Calu3 (cell line): ENCODE measurements at places on chromosomes 5 and 9. TPM values are rescaled to one million over a fixed set of nuclear protein-coding genes. Genes with fewer than 3 reads are reported as not detected.

DNA sequence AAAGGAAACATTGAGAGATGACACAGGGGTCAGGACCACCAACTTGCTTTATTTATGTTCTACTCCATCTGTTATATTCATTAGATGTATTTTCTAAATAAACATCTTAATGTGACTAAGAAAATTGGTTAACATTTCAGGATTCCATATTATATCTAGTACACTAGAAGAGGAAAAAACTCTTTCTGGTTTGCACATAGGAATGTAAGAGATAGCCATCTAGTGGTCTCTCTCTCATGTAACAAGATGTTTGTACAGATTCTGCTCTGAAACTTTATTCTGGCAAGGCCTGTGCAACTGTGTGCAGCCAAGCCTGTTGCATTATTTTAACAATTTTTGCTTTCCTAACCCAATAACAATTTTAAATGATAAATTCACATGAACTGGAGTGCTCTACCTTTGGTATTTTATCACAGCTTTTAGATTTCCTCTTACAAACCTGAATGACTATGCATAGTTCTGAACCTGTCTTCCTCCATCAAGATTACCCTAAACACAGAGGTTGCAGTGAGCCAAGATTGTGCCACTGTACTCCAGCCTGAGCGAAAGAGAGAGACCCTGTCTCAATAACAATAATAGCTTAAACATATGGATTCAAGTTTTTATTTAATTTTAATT lies 148.2 kb downstream of the GIN1 start:
- no peak overlapping the region for H3K4me3 ChIP-seq
- H3K4me1 ChIP-seq: no peaks in the 10 kb centered on the region
- no peaks in the 10 kb centered on the region for H3K27me3 ChIP-seq
- no peak for DNase-seq
- no peaks in the 10 kb centered on the region for H3K36me3 ChIP-seq

- no peak for DNase-seq
- H3K36me3 ChIP-seq: peaks cover under 1% of the 10 kb centered on the region
- no peak overlapping the region for H3K27ac ChIP-seq
- H3K27me3 ChIP-seq: peaks cover 13% of the 10 kb centered on the region
- no peaks in the 10 kb centered on the region for H3K4me1 ChIP-seq
Measured at GRCh38 chr5:114355086-114355830, 6.6 kb upstream of the KCNN2 start.

DNA sequence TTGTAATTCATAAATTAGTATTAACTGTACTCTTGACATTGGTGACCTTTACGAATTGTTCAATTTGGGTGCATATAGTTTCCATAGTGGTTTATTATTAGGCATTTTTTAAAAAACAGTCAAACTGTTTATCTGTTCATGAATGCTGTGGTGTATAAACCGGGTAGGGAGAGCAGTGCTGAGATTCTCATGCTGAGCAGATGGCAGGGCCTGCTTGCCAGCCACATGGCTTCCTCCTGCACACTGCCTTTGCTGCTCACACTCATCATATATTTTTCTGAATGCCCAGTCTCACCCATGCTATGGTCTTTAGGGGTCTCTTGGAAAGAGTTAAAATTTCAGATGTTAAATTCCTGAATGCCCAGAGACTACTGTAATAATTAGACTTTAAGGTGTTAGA lies 40.8 kb downstream of the NNT start:
- no peaks in the 10 kb centered on the region for H3K36me3 ChIP-seq
- H3K4me3 ChIP-seq: no peak overlapping the region
- H3K27me3 ChIP-seq: no peaks in the 10 kb centered on the region
- H3K27ac ChIP-seq: no peak overlapping the region
- H3K4me1 ChIP-seq: no peaks in the 10 kb centered on the region

DNA sequence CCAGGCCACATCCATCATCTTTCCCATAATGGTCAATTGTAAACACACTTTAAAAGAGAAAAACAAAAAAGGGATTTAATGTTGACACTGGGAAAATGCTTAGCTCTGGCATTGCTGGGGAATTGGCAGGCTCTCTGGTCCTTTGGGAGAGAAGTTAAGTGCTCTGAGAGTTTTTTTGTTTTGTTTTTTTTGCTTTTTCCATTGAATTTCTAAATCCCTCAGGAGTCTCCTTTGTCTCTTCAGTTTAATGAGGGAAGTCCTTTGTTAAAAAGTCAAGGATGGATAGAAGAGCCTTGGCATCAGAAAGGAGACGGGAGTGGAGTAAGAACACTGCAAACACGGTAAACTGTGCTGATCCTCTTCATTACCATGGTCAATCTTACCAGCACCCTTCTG lies 7.1 kb upstream of the HAND1 start:
- H3K27ac ChIP-seq: no peak overlapping the region
- H3K27me3 ChIP-seq: peaks cover 100% of the 10 kb centered on the region
- H3K36me3 ChIP-seq: no peaks in the 10 kb centered on the region
- H3K4me3 ChIP-seq: no peak overlapping the region

GRCh38 chr5:91103353-91104061 lies 279.6 kb downstream of the ARRDC3 start:
- H3K4me1 ChIP-seq: peaks cover 10% of the 10 kb centered on the region
- H3K4me3 ChIP-seq: no peak overlapping the region
- no peaks in the 10 kb centered on the region for H3K27me3 ChIP-seq
- H3K36me3 ChIP-seq: no peaks in the 10 kb centered on the region

Gene PPP2R2B
- 1.2 TPM in 1 of 2 replicates, not detected in the other for total RNA-seq

GRCh38 chr5:143248391-143248790 lies 155.1 kb downstream of the NR3C1 start:
- peaks cover 56% of the 10 kb centered on the region for H3K4me1 ChIP-seq
- no peaks in the 10 kb centered on the region for H3K27me3 ChIP-seq
- H3K27ac ChIP-seq: no peak overlapping the region
- peaks cover 23% of the 10 kb centered on the region for H3K36me3 ChIP-seq
- DNase-seq: no peak
- no peak overlapping the region for H3K4me3 ChIP-seq

Gene CAMK4
- total RNA-seq: 19.4 and 23.3 TPM in 2 replicates

Gene RANBP17
- 69.3 and 117 TPM in 2 replicates for total RNA-seq

Gene PLPP7
- total RNA-seq: not detected in 2 replicates

DNA sequence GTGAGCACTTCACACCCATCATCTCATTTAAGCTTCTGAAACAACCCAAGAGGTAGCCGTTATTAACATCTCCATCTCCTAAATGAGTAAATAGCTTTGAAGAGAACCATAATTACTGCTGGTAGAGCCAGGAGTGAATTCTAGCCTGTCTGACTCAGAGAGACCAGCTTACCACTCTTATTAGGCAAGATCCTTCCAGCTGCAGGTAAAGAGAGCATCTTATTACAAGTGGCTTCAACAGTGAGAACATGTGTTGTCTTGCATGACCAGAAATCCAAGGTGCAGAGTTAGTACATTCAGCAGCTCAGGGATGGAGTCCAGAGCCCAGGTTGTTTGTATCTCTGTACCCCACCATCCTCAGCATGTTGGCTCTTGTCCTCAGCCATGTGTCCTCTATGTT lies 10.9 kb upstream of the AFAP1L1 start:
- H3K27me3 ChIP-seq: no peaks in the 10 kb centered on the region
- H3K36me3 ChIP-seq: peaks cover 31% of the 10 kb centered on the region
- peaks cover 11% of the 10 kb centered on the region for H3K4me1 ChIP-seq
- H3K4me3 ChIP-seq: no peak overlapping the region

Gene FGF10
- total RNA-seq: not detected in 2 replicates

DNA sequence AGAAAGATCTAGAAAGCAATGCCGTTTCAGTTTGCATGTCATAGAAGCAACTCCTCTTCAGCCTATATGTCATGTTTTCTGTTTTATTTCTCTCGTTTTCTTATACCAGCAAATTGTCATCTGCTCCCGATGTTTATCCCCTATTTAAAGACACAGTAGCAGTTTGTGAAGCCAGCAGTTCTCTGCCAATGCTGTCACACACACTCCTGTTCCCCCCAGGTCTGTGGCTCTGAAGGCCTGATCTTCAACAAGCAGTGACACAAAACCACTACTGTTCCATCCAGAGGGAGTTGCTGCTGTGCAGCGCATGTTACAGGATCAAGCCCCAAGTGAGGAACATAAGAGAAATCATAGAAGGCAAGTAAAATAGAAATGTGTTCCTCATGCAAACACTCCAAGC lies 364.1 kb upstream of the SLC30A5 start:
- no peaks in the 10 kb centered on the region for H3K36me3 ChIP-seq
- no peak for DNase-seq
- H3K4me1 ChIP-seq: no peaks in the 10 kb centered on the region
- peaks cover 17% of the 10 kb centered on the region for H3K27me3 ChIP-seq
- H3K4me3 ChIP-seq: no peak overlapping the region
- no peak overlapping the region for H3K27ac ChIP-seq

GRCh38 chr9:108643731-108644510 lies 211.9 kb downstream of the ACTL7B start:
- H3K36me3 ChIP-seq: no peaks in the 10 kb centered on the region
- peaks cover 15% of the 10 kb centered on the region for H3K27me3 ChIP-seq
- DNase-seq: no peak

Gene TMC1
- not detected in 2 replicates for total RNA-seq

DNA sequence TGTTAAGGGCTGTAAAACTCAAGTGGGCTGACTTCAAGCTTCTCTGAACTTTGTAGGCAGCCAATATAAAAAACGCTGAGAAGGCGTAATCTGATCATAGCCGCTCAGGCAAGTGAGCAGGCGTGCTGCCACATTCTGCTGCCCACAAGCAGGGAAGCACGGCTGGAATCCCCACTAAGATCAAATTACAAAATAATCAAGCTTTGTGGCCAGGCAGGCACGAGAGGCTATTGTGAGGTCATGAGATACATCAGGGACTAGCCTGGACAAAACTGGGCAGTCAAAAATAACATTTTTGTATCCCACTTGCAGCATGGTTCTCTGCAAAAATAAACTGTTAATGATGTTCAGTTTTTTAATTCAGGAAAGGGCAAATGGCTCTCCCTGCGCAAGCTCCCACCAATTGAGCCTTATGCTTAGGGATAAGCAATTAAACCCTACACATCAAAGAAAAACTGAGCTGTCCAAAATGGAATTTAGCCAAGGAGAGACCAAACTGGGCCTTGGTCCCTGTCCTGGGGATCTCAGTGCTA lies 64.0 kb downstream of the POU5F2 start:
- no peak overlapping the region for H3K27ac ChIP-seq
- no peaks in the 10 kb centered on the region for H3K27me3 ChIP-seq
- H3K36me3 ChIP-seq: no peaks in the 10 kb centered on the region
- peaks cover 10% of the 10 kb centered on the region for H3K4me1 ChIP-seq
- H3K4me3 ChIP-seq: no peak overlapping the region

DNA sequence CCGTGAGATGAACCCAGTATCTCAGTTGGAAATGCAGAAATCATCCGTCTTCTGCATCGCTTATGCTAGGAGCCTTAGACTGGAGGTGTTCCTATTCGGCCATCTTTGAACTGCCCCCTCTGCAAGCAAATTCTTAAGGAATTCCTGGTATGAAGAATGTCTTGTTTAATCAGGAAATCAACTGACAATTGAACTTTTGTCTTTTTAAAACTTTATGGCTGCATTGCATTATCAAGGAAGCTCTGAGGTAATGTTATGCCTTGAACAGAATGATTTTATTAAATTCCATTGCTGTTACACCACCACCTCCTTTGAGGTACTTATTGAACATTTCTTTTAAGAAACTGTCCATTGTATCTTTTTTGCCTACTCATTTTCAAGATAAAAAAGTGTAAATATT lies 1915.7 kb upstream of the CDH9 start:
- H3K4me3 ChIP-seq: no peak overlapping the region
- H3K4me1 ChIP-seq: no peaks in the 10 kb centered on the region
- no peaks in the 10 kb centered on the region for H3K27me3 ChIP-seq
- H3K36me3 ChIP-seq: peaks cover 3% of the 10 kb centered on the region
- peak; percentile 10 for DNase-seq

- H3K27me3 ChIP-seq: peaks cover 77% of the 10 kb centered on the region
- no peak for DNase-seq
- H3K4me3 ChIP-seq: no peak overlapping the region
Measured at GRCh38 chr9:86974421-86974820, 27.1 kb upstream of the GAS1 start.

Gene PRDM9
- not detected in 2 replicates for total RNA-seq

Gene GPX3
- total RNA-seq: not detected in 2 replicates

Gene ARL14EPL
- 0.66 and 1.2 TPM in 2 replicates for total RNA-seq

Gene RNF208
- total RNA-seq: 10.1 and 14.2 TPM in 2 replicates

GRCh38 chr5:139925650-139926640 lies 117.2 kb downstream of the NRG2 start:
- no peaks in the 10 kb centered on the region for H3K36me3 ChIP-seq
- no peak for DNase-seq
- H3K4me3 ChIP-seq: no peak overlapping the region

Gene ACOT12
- total RNA-seq: 0.87 TPM in 1 of 2 replicates, not detected in the other

- H3K36me3 ChIP-seq: no peaks in the 10 kb centered on the region
- H3K27me3 ChIP-seq: peaks cover 34% of the 10 kb centered on the region
- H3K4me3 ChIP-seq: no peak overlapping the region
- no peak for DNase-seq
- H3K4me1 ChIP-seq: no peaks in the 10 kb centered on the region
Measured at GRCh38 chr5:175836737-175837136, 34.6 kb upstream of the CPLX2 start.

Gene SAPCD2
- total RNA-seq: 38.4 and 41.1 TPM in 2 replicates

- H3K4me1 ChIP-seq: peaks cover 18% of the 10 kb centered on the region
- H3K27ac ChIP-seq: peak overlapping the region; percentile 22
- no peaks in the 10 kb centered on the region for H3K27me3 ChIP-seq
- no peak overlapping the region for H3K4me3 ChIP-seq
- H3K36me3 ChIP-seq: no peaks in the 10 kb centered on the region
- no peak for DNase-seq
Measured at GRCh38 chr5:50697739-50698138, 31.3 kb downstream of the PARP8 start.
